ENCODE measurements at places on chromosomes 3 and 15.

DNA sequence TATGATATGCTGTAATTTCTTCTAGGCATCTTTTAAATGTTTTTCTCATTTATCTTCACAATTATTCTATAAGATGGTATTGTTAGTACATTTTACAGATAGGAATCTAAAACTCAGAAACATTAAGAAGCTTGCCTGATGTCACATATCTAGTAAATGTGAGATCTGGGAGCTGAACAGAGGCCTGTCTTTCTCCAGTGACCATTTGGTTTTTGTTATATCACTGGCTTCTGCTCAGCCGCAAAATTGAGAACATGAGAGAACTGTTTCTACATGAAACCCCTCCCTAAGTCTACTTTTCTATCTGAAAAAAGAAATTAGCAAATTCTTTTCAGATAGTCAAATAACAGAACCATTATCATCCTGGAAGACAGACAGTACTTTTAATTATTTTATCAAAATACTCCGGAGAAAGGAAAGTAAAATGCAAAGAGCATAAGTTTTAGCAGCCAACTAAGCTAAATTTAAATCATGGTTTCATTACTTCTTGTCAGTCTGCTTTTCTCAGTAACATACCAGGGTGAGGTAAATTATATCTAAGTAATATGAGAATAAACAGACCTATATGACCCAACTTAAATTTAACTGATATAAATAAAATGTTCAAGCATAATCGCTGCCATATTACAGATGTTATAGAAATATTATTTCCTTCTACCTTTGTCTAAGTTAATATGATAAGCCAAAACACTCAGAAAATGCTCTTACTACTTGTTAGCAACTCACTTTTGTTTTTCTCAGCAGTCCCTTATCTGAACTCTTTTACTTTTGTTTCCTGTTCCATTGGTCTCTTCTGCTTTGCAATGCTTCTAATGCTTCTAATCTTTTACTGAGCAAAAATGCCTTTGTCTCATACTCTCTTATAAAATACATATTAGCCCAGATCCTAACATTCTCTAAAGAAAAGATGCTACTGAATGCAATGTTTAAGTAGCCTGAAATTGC, 68.0 kb upstream of the MBNL1 start:
- DNase-seq: no peak

DNA sequence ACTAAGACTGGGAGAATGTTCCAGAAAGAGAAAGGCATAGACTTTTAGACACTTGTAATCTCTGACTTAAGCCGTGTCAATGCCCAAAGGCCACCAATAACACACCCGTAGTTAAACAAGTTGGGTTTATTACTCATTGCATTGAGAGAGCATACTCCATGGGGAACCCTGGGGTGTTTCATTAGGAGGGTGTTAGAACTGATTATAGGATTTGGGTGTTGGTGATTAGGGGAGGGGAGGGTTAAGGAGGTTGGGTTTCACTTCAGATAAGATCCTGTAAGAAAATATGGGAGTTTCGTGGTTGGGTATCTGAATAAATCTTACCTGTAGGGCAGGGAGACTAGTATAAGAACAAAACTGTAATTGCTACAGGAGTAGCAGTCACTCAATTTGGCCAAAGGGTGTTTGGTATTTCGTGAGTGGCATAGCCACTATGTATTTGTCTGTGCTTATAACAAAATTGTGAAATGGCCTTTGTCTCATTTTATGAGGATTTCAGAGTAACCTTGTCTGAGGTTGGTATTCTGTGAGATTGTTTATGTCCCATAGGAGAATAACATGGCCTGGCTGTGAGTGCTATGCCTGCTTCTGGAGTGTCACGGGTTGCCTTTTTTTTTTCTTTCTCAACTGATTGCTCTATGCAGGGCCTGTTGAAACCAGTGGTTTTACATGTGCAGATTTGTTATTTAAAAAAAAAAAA, 2.9 kb downstream of the HACD3 start:
- no peak for DNase-seq

DNA sequence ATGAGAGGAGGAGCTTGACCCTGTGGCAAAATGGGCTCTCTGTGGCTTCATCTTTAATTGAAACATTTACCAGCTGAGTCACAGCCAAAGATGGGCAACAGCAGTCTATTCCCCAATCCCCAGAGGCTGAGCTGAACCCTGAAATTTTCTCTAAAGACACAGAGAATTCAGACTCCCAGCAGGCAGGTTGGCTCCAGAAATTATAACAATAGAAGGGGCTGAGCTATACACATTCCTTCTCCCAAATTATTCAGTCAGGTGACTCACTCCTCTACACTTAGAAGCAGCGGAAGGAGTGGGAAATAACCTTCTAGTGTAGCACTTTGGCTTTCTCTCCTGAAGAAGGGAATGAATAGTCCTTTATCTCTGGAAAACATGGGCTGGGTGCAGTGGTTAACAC, 264.3 kb upstream of the ARHGEF26 start:
- no peak for DNase-seq

GRCh38 chr15:67126551-67127330, 61.3 kb downstream of the SMAD3 start:
- no peak for DNase-seq

DNA sequence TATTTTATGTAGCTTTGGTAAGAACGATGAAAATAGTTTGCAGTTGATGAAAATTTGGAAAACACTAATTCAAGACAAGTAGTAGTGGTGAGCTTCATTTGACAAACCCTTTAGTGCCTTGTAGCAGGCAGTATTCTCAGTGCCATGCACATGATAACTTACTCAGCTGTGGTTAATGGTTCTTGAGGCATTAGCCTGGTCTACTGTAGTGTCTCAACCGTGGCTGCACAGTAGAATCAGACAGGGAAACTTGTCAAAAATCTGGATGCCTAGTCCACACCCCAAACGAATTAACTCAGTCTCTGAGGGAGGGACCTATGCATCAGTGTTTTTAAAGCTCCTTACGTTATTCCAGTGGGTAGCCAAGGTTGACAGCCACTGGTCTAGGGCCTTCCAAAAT, 45.4 kb downstream of the PSMD6 start:
- no peak for DNase-seq

- peak; percentile 93 for DNase-seq
Measured at GRCh38 chr15:43913026-43913780, 86.4 kb downstream of the WDR76 start.

DNA sequence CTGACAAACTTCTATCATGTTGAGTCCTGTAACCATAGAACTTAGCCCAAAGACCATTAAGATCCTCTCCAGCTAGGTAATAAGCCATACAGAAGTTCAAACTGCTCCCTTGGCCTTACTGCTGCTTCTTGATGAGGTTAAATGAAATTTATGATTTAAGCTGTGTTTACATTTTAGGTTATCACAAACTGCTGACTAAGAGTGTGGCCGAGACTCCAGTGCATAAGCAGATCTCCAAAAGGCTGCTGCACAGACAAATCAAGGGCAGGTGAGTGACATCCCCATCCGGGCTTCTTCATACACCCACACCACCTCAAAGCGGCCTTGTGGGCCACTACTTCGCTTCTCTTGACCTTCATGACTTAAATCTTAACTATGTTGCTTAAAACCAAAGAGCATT, 39.0 kb downstream of the KIF7 start:
- DNase-seq: no peak

DNA sequence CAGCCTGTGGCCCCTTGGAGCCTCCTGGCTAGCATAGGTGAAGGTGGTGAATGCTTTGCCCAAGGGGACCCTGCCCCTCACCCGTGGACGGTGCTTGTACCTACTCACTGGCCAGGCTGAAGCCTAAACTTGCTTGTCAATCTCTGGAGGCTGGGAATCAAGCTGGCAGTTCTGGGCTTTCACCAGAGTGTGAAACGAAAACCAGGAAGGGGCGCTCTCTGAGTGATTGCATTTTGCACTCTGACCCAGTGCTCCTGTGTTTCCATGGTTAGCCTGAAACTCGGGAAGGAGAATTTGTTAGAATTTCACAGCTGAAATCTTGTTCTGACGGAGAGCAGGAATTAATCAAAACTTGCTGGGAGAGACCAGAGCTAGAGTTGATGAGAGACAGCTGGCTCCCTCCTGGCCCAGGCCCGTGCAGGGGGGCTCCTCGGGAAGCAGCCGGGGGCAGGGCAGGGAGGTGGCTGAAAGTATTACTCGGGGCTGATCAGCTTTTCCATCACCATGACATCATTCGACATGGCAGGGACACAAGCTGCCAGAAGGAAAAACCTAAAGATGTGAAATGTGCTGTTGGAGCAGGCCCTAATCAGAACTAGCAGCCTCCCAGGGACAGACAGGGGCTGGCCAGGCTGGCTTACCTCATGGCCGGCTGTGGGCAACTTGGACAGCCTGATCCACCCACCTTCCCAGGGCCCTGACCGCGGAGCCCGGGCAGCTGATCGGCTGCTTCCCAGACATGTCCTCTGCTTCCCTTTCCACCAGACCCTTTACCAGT, 323.6 kb upstream of the CTDSPL start:
- DNase-seq: no peak

- no peak for DNase-seq
Measured at GRCh38 chr15:33132233-33132580, 62.3 kb downstream of the FMN1 start.

- DNase-seq: peak; percentile 51
Measured at GRCh38 chr3:169146179-169146665, 517.3 kb downstream of the MECOM start.

- no peak for DNase-seq
Measured at GRCh38 chr3:30098243-30098642, 508.2 kb upstream of the TGFBR2 start.

- peak; percentile 35 for DNase-seq
Measured at GRCh38 chr15:73601451-73602445, 31.4 kb downstream of the NPTN start.

DNA sequence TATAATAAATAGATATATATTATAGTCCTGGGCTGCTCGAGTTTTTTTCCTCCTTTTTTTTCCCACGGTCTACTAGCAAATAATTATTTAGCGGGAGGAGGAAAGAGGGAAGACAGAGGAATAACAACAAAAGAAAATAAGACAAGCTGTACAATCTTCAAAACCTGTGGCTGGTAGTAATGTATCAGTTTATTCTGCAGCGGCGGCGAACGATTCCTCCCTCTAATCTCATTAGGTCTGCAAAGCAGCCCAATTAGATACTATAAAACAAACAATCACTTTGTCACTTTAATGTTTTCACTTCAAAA, 390 bp upstream of the TLE3 start:
- no peak for DNase-seq

GRCh38 chr3:46668591-46668990, 24.9 kb downstream of the ALS2CL start:
- DNase-seq: no peak

- no peak for DNase-seq
Measured at GRCh38 chr15:98789020-98789419, 140.7 kb downstream of the IGF1R start.

- no peak for DNase-seq
Measured at GRCh38 chr15:95814908-95815307, 515.6 kb upstream of the NR2F2 start.

DNA sequence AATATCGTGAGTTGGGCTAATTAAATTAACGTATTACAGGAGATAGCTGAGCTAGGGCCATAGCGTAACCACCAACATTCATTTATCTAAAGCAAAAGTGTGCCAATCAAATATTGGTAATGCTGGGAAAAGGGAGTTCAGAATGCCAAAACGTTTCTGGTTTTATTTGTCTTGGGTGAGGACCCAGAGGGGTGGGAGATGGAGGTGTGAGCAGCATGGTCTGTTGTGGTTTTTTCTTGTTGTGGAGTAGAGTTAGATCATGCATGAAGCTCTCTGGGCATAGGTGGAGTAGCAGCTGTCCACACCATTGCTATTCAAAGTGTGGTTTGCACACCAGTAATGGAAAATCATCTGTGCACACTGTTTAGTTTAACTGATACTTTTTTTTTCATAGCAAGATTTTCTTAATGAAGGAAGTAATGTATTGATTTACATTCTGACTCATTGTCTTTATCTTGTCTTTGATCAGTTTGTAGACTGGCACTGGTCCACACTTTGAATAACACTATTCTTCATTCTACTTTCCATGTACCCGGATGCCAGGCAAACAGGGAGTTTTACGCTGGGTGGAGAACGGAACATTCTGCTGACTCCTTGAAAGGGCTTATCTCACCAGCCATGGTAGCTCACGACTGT, 50.8 kb upstream of the CRTC3 start:
- no peak for DNase-seq

- no peak for DNase-seq
Measured at GRCh38 chr3:78781351-78781750, 986.4 kb downstream of the ROBO1 start.

GRCh38 chr15:70459312-70459711, 304.0 kb downstream of the UACA start:
- no peak for DNase-seq

DNA sequence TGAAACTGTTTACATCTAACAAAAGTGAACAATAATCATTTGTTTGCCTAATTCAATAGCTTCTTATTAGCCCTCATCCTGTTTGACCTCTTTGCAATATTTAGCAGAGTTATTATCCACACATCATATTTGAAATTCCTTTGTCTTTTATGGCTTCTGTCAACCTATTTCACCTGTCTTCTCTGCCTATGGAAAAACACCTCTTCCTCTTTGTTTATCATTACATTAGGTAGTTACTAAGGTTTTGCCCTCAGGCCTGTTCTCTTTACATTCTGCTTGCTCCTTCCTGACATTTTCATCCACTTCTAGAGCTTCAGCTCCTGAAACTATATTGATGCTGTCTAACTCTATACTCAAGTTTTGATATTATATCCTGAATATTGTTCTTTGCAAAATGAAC, 183.0 kb downstream of the SUCNR1 start:
- no peak for DNase-seq

GRCh38 chr15:90414408-90415028, 26.5 kb downstream of the IQGAP1 start:
- no peak for DNase-seq

DNA sequence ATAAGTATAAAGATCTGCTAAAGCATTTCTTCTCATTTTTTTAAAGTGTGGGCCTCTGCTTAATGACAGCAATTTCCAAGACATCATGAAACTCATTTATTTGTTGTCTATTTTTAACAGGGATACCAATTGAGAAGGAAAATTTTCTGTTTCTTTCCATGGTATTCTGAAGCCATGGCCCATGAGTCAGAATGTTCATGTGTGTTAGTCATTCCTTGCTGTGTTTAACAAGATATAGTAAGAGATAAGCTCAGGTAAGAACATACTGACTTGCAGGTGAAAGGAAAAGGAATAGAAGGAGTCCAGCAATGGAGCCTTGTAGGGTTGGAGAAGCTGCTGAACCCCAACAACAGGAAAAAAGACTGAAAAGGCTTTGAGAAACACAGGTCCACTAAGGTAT, 17.0 kb upstream of the ARID3B start:
- DNase-seq: no peak

All from kidney capillary endothelial cell (primary cell).